ENCODE measurements at places on chromosomes 6 and 20.

DNA sequence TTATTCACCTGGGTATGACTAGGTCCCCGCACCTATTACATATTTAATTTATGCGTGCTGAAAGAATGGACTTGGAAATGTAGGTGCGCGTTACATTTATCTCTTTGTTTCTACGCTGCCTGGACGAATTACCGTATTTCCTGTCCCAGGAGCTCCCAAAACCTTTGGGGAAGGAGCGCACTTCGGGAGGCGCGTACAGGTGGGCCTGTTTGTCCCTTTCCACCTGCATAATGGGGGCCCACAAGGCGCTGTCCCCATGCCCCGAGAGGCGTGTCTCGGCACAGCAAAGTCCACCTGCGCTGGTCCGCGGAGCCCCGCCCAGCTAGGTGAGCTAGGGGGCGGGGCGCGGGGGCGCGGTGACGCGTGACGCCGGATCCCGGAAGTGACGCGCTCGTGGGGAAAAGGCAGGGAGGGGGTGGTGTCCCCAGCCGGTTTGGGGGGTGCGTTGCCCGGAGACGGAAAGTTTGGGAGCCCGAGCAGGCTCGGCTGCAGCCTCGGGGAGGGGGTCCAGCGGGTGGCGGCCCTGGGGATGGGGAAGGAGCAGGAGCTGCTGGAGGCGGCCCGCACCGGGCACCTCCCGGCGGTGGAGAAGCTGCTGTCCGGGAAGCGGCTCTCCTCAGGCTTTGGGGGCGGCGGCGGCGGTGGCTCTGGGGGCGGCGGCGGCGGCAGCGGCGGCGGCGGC lies at the start of gene ANKS1A:
ANKS1A (plus strand) TSS at position 382 of the 682 bp plus-strand sequence; CDS start at position 530, 148 bp downstream.
- DNase-seq = peak; percentile 90

DNA sequence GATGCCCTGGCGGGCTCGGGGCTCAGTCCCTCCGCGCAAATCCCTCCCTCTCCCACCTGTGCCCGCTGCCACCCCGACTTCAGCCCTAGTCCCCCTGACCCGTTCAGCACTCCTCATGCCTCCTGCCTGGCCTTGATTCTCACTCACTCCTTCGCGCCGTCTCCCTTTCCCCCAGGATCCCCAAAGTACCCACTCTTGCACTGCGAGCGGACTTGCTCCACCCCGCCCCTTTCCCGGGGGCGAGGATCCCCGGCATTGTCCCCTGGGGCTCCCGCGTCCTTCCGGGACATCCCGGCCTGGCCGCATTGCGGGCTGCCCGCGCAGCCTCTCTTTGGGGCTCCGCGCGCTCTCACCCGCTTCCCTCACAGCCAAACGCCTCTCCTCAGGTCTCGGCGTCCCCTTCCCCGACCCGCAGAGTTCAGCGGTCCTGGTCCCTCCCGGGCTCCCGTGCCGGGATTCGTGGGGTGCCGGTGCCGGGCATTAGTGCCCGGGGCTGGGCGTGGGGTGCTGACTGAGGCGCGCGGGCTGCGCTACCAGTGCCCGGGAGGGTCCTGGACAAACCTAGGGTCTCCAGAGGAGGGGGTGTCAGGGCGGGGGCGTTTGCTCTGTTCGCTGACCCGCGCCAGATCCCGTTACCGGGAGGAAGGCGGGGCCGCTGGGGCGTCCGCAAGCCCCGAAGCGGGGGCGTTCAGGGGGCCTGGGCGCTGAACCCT lies 45.5 kb upstream of the SUPT3H start:
- peak; percentile 51 for DNase-seq

DNA sequence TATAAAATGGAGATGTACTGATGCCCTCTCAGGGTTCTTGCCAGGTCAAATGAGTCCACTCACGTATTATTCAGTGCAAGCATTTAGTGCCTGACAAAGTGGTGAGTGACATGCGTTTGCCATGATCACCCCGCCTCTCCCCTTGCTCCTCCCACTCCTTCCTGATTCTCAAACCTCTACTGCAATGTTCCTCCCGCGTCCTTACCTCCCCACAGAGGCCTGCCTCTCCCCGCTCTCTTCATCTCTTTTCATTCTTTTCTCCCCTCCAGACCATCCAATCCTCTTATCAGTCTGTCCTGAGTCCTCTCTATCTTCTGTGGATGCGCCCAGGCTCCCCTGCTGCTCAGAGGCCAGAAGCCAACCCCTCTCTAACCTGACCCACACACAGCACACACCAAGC lies 40.7 kb downstream of the KCNK5 start:
- no peak for DNase-seq

- no peak for DNase-seq
Measured at GRCh38 chr6:44453146-44453545, 65.6 kb downstream of the CDC5L start.

- peak; percentile 33 for DNase-seq
Measured at GRCh38 chr20:32971703-32972161, 32.5 kb downstream of the SUN5 start.

GRCh38 chr6:107740496-107741190 lies 83.5 kb downstream of the SCML4 start:
- DNase-seq = peak; percentile 52

DNA sequence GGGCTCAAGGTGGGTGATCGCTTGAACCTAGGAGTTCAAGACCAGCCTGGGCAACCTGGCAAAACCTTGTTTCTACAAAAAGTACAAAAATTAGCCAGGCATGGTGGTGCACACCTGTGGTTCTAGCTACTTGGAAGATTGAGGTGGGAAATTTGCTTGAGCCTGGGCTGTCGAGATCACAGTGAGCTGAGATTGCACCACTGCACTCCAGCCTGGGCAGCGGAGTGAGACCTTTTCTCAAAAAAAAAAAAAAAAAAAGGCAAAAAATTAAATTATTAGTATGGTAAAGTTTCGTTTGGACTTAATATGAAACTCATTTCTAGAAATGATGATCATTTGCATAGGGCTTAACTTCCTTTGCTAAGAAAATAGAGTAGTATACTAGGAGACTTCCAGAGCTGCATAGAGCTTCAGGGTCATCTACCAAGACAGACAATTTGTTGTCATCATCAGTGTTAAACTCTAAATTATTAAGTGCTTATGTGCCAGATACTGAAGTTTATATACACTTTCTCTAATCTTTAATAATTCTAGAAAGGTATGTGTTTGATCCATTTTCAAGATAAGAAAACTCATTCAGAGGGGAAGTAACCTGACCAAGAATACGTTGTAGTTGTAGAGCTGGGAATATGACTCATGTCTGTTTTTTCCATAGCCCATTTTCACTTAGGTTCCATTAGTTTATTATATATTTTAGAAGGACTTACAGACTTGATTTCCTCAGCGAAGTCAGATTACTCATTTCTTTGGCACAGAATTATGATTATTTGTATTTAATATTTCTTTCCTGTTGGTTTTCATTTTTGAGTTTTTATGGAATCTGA lies 84.5 kb downstream of the SLC16A10 start:
- no peak for DNase-seq

DNA sequence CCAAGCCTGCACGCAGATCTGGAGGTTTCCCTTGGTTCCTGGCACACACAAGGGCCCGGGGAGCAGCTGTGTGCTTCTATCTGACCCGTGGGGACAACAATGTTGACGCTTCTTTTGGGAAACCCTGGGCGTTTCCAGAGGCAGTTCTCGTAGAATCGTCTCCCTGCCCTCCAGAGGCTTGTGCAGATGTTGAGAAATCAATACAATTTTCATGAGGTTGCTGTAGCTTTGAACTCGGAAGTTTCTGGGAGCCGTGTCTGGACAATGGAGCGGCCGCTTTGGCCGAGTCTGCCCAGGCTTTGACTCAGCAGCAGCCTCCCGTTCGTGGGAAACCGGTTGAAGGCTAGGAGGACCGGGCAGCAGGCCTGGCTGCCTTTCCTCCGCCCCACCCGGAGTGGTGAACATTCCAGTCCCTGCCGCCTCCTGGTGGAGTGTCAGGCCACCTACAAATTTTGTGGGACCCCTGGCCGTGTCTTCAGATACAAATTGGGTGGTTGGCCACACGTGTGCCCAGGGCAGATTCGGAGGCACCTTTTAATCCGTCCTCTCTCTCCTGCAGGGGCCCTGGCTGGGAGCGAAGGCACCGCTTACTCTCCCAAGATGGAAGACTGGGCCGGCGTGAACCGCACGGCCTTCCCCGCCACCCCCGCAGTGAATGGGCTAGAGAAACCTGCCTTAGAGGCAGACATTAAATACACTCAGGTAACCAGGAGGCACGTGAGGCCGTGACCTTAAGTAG lies 2.7 kb downstream of the PAX1 start:
- DNase-seq = no peak

DNA sequence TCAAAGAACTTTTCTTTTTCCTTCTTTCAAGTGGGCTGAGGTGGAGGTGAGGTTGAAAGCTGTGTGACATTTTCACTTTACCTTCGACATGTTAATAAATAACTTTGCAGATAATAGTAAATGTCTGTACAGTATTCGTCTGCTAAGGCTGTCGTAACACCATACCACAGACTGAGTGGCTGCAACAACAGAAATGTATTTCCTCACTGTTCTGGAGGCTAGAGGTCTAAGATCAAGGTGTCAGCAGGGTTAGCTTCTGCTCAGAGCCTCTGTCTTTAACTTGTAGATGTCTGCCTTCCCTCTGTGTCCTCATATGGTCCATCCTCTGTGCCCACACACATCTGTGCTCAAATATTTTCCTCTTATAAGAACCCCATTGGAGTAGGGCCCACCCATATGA lies 14.9 kb downstream of the PHACTR2 start:
- no peak for DNase-seq
